ENCODE measurements at places on chromosomes 16 and 17. TPM values are rescaled to one million over a fixed set of nuclear protein-coding genes. Genes with fewer than 3 reads are reported as not detected.

CSH2 gene
- total RNA-seq: 4.3 TPM

GRCh38 chr17:14471052-14471451 is 170.2 kb downstream of the HS3ST3B1 start:
- no peak overlapping the region for H3K4me3 ChIP-seq
- no peaks in the 10 kb centered on the region for H3K36me3 ChIP-seq
- DNase-seq: peak; percentile 25
- H3K27ac ChIP-seq: no peak overlapping the region
- H3K27me3 ChIP-seq: no peaks in the 10 kb centered on the region
- H3K4me1 ChIP-seq: peaks cover 6% of the 10 kb centered on the region

DNA sequence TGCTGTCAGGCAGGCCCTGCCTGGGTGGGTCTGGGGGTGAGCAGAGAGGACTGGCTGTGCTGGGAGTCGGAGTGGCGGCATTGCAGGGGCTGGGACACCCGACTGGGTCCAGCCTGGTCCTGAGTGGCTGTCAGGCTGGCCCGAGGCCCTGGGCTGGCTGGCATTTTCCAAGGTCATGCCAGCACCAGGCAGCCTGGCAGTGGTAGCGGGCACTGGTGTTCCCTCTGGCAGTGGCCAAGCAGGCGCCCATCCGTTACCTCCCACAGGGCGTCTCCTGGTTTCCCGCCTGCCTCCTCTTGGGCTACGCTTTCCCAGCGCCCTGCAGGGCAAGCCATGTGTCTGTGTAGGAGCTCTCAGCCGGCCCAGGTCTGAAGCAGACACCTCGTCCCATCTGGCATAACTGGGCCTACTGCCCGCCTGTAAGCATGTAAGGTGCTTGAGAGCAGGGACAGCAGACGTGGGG is 5.7 kb upstream of the PKMYT1 start:
- DNase-seq: no peak
- H3K4me3 ChIP-seq: no peak overlapping the region
- no peaks in the 10 kb centered on the region for H3K36me3 ChIP-seq
- no peak overlapping the region for H3K27ac ChIP-seq
- peaks cover 8% of the 10 kb centered on the region for H3K4me1 ChIP-seq

DNA sequence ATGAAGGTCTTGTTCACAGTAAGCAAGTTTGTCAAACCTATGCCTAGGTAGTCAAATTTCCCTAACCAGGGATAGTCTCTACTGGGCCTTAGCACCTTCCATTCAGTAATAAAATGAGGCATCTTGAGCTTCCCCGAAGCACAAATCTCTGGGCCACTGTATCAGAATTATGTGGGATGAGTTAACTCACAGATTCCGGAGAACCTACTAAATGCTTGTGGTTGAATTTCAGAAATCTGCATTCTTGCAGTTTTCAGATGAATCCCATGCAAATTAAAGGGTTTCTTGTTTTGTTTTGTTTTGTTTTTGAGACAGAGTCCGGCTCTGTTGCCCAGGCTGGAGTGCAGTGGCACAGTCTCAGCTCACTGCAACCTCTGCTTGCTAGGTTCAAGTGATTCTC is 478.8 kb upstream of the HSBP1 start:
- H3K27me3 ChIP-seq: no peaks in the 10 kb centered on the region
- H3K36me3 ChIP-seq: no peaks in the 10 kb centered on the region
- DNase-seq: peak; percentile 34

- no peak overlapping the region for H3K4me3 ChIP-seq
- H3K27me3 ChIP-seq: no peaks in the 10 kb centered on the region
- peaks cover 38% of the 10 kb centered on the region for H3K36me3 ChIP-seq
- H3K4me1 ChIP-seq: no peaks in the 10 kb centered on the region
- H3K27ac ChIP-seq: no peak overlapping the region
Observed at GRCh38 chr16:27344721-27345120, 30.9 kb downstream of the IL4R start.

- peak; percentile 32 for DNase-seq
- H3K36me3 ChIP-seq: peaks cover 2% of the 10 kb centered on the region
- no peaks in the 10 kb centered on the region for H3K4me1 ChIP-seq
Observed at GRCh38 chr16:88737298-88738150, 31.2 kb downstream of the CTU2 start.

FAM171A2 gene
- 18.2 TPM for total RNA-seq

DNA sequence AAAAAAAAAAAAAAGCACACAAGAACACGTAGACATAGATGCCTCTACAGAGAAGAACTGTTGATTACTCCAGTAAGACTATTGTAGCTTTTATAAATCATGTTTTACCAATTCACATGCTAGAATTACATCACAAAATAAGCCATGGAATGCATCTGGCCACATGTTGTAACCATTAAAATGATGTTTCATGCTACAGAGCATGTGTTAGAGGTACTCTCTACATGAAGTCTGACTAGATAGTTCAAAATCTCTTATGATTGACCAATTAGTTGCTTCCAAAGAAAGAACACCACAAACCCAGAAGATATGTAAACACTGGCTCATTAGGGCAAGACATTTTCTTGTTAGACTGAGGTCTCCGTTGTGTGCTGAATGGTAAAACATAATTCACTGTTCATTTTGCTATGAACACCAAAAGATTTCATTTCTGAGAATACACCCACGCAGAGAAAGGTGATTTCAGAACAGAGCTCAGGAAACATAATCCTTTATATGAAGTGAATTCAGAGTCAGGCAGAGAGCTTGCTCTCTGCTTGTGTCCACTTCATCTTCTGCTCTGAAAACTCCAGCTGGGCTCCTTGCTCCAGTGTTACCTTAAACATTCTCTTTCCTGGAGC is 411.4 kb upstream of the SOX9 start:
- DNase-seq: peak; percentile 6
- H3K27me3 ChIP-seq: no peaks in the 10 kb centered on the region
- no peaks in the 10 kb centered on the region for H3K36me3 ChIP-seq
- H3K4me3 ChIP-seq: no peak overlapping the region
- no peaks in the 10 kb centered on the region for H3K4me1 ChIP-seq

PRR35 gene
- total RNA-seq: 0.09 TPM

DNA sequence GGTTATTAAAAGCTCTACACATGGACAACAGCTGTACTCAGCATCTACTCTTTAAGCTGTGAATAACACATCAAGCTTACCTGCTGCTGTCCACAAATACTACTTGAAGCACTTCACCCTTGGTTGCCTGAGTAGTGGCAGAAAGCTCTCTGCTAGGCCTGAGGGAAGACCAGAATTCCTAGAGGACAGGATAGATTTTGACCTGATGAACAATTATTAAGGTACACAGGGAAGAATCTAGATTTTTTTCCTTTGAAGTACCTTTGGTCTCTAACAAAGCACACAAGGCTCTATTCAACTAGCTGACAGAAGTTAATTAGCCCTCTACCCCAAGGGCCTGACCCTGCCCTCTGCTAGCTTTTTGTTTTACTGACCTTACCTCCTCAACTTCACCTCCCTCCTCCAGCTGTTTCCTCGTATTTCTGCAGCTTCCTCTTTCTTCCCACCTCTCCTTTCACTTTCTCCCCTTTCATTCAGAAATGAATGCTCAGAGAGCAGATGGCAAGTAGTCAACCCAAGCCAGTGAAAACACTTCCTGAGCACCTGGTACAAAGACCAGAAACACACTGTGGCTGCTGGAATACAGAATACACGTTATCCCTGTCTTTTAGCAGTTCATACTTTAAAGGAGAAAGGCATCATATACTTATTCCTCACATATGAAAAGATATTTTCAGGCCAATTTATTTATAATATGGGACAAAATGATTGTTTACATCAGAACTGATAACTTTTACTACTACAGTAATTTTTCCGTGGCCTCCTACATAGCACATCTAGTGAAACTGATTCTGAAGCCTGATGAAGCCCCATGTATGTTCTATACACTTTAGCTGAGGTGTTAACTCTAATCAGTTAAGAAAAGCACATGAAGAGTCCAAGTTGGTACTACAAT is 5.7 kb upstream of the VEZF1 start:
- H3K4me3 ChIP-seq: no peak overlapping the region
- peaks cover 10% of the 10 kb centered on the region for H3K36me3 ChIP-seq
- no peak for DNase-seq
- H3K4me1 ChIP-seq: peaks cover 5% of the 10 kb centered on the region

DNA sequence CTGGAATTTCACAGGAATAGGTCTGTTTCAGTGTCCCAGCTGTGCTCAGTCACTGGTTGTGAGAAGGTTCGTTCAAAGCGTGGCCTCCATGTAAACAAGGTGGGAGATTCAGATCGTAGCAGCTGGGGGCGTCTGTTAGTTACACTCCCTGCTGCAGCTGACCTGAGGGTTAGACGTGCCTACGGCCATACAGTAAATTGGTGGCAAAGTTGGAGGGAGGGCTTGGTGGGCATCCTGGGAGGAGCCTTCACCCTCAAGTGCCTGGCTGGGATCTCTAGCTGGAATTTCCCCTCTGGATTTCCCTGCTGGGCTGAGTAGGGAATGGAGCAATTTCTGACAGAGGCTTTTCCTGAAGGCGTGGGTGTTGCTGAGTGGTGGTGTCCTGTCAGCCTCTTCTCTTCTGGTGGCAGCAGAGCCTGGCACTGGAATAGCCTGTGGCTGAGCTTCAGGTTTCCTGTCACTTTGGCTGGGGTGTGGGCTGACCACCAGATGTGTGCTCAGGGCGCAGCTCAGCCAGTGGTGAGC is 6.4 kb downstream of the FCSK start:
- no peak overlapping the region for H3K27ac ChIP-seq
- no peaks in the 10 kb centered on the region for H3K27me3 ChIP-seq
- H3K4me3 ChIP-seq: no peak overlapping the region
- H3K4me1 ChIP-seq: no peaks in the 10 kb centered on the region

DPEP3 gene
- total RNA-seq: not detected

- peaks cover 4% of the 10 kb centered on the region for H3K36me3 ChIP-seq
- no peak for DNase-seq
- H3K27ac ChIP-seq: no peak overlapping the region
- H3K4me3 ChIP-seq: no peak overlapping the region
- no peaks in the 10 kb centered on the region for H3K27me3 ChIP-seq
Observed at GRCh38 chr17:80894726-80895125, 96.9 kb upstream of the CHMP6 start.

DNA sequence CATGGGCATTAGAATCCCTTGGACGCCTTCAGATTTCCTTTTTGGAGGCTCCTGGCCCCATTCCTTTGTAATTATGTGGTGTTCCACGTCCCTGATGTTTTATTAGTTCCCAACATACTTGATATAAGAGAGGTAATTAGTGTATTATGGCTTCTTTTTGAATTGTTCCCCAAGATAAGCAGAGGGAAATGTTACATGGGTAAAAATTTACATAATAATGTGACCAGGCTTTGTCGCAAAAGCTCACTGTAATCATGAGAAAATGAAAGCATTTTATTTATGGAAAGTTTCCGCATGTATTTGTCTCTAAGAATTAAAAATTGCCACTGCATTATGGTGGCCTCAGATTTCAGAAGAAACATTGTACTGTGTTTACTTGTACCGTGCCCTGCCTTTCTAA is 177.8 kb downstream of the PRKCA start:
- H3K36me3 ChIP-seq: no peaks in the 10 kb centered on the region
- H3K4me3 ChIP-seq: no peak overlapping the region
- H3K27me3 ChIP-seq: no peaks in the 10 kb centered on the region
- DNase-seq: no peak
- no peak overlapping the region for H3K27ac ChIP-seq
- no peaks in the 10 kb centered on the region for H3K4me1 ChIP-seq

DNA sequence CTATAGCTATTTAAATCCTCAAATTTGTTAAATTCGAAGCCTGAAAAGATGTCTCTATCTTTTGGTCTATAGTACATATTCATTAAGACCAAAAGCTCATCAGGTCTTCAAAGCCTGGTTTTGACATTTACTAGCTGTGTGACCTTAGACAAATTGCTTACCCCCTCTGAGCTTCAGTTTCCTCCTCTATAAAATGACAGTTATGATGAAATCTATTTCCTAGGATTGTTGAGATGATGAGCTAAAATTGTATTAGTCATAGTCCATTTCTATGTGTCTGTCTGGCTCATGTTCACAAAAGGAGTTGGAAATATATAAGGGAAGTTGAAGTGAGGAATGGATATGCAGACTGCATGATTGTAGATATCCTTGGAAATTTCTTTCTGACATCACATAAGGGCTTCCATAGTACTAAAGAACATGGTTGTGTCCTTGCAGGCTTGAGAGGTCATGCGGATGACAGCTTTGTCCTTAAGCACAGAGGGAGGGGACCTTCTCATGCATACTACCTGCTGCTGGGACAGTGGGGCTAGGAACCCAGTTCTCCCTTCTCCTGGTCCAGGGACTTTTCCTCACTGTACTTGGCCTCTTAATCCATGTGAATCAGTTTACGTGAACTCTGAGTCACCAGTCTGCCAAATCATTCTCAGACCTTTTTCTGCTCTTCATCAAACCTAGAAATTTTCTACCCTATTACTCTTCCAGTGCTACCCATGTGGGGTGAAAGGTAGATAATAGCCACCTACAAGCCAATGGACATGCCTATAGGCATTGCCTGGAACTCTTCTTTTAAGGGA is 487.5 kb upstream of the SALL1 start:
- no peaks in the 10 kb centered on the region for H3K4me1 ChIP-seq
- DNase-seq: peak; percentile 22
- no peak overlapping the region for H3K27ac ChIP-seq
- no peaks in the 10 kb centered on the region for H3K27me3 ChIP-seq

GRCh38 chr16:20393801-20394577 is 10.5 kb downstream of the PDILT start:
- H3K27ac ChIP-seq: no peak overlapping the region
- no peaks in the 10 kb centered on the region for H3K4me1 ChIP-seq
- H3K4me3 ChIP-seq: no peak overlapping the region
- no peaks in the 10 kb centered on the region for H3K27me3 ChIP-seq
- no peak for DNase-seq
- no peaks in the 10 kb centered on the region for H3K36me3 ChIP-seq

GRCh38 chr17:8176197-8176940 is at the start of gene TMEM107:
TSS of gene TMEM107 (minus strand) at chr17:8176380. CDS start at chr17:8176286, 94 bp downstream.
- H3K27ac ChIP-seq: peak within 1 kb of the TSS; percentile 84
- H3K27me3 ChIP-seq: no peaks in the 10 kb centered on the region
- DNase-seq: peak; percentile 57
- H3K4me1 ChIP-seq: peaks cover 26% of the 10 kb centered on the region

GTF3C1 gene
- 103 TPM for total RNA-seq

ESRP2 gene
- total RNA-seq: 2.5 TPM

DNA sequence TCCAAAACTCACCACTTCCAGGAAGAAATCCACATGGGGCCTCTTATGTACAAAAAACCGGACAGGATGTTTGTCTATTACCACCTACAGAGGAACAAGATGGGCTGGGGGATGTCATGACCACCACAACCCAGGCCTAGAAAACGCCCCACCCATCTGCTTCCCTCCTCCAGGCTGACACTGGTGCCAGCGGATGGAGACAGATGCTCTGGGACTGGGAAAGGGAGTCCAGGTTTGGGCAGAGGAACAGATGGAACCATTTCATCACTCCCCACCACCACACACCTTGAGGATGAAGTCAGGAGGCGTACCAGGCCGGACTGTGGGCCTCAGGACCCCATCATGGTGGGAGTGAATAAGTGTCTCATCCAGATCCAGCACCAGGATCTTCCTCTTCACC is 4.5 kb upstream of the GABARAP start:
- H3K4me1 ChIP-seq: peaks cover 10% of the 10 kb centered on the region
- no peaks in the 10 kb centered on the region for H3K27me3 ChIP-seq
- H3K4me3 ChIP-seq: no peak overlapping the region
- peaks cover 16% of the 10 kb centered on the region for H3K36me3 ChIP-seq
- no peak overlapping the region for H3K27ac ChIP-seq

GRCh38 chr16:87207509-87207908 is 109.7 kb downstream of the C16orf95 start:
- no peak overlapping the region for H3K4me3 ChIP-seq
- peaks cover 41% of the 10 kb centered on the region for H3K4me1 ChIP-seq
- H3K36me3 ChIP-seq: no peaks in the 10 kb centered on the region
- no peaks in the 10 kb centered on the region for H3K27me3 ChIP-seq

CNGB1 gene
- not detected for total RNA-seq

- no peaks in the 10 kb centered on the region for H3K36me3 ChIP-seq
- H3K27ac ChIP-seq: no peak overlapping the region
- no peak for DNase-seq
- H3K27me3 ChIP-seq: peaks cover 98% of the 10 kb centered on the region
- peak overlapping the region; percentile 20 for H3K4me3 ChIP-seq
- peaks cover 27% of the 10 kb centered on the region for H3K4me1 ChIP-seq
Observed at GRCh38 chr17:36934144-36934691, 3.1 kb upstream of the LHX1 start.
